ENCODE measurements at places on chromosomes 12 and 14.

DNA sequence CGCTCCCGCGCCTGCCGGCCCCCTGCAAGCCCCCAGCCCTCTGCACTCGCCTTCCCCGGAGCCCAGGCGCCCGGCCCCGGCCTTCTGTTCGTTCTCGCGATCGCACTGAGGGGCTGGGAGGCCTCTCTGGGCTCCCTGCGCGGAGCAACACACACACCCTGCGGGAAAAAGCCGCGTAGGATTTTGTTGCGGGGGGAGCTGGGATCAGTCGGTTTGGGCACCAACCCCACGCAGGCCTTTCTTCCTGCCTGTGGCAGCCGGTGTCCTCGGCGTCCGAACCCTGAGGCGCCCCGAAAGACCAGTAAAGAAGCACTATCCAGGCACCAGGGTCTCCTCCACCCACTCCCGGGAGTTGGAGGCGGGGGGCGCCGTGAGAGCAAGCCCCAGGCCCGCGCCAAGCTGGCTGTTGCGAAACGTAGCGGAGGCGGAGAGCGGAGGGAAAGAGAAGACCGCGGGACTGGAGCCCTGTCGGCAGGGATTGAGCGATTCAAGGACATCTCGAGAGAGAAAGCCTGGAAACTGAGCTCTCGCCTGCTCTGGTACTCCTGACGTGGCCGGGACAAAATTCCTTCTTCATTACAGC, 1.9 kb upstream of the HOXC5 start:
- no peak for DNase-seq

DNA sequence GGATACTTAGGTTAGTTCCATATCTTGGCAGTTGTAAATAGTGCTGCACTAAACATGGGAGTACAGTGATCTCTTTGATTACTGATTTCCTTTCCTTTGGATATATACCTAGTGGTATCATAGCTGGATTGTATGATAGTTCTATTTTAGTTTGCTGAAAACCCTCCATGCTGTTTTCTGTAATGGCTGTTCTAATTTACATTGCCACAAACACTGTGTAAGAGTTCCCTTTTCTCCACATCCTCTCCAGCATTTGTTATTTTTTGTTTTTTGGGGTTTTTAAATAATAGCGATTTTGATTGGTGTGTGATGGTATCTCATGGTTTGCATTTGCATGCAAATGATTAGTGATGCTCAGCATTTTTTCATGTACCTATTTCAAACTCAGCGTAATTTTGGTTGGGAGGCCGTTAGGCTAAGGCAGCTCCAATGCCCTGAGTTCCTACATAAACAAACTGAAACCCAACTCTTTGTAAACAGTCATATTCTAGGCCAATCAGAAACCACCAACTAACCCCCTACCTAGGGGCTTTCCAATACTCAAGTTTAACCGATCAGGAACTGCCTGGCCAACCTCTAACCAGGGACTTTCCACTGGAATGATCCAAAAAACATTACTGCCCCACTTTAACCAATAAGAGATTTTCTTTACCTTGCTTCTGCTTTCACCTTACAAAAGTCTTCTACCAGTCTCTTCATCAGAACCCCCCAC, 171.6 kb downstream of the FBXL14 start:
- no peak for DNase-seq

GRCh38 chr12:132530447-132530846, 40.5 kb downstream of the FBRSL1 start:
- DNase-seq: no peak

DNA sequence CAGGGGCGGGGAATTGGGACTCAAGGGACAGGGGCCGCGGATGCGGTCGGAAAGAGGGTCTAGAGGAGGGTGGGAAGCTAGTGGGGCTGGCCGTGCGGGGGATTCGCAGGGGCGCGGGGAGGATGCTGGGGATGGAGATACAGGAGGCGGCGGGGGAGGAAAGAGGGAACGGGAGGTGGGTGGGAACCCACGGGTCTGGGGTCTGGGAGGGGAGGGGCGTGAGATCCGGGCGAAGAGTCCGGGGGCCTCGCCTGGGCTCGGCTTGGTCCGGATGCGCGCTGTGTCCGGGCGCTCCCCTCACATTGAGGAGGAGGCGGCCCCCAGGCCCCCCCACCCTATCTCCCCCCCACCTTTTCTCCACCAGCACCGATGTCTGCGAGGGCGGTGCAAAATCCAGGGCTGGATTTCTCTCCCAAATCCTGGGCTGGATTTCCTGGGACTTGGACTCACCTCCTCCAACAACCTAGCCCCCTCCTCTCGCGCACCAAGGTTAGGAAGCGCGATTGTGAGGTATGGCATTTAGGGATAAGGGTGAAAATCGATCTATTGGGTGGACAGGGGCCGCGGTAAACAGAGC, at the start of gene AGAP2:
Gene AGAP2, minus strand, starts transcription at position 82 of the 577 bp plus-strand sequence. CDS start 496 bp downstream, outside the sequence.
- no peak for DNase-seq

DNA sequence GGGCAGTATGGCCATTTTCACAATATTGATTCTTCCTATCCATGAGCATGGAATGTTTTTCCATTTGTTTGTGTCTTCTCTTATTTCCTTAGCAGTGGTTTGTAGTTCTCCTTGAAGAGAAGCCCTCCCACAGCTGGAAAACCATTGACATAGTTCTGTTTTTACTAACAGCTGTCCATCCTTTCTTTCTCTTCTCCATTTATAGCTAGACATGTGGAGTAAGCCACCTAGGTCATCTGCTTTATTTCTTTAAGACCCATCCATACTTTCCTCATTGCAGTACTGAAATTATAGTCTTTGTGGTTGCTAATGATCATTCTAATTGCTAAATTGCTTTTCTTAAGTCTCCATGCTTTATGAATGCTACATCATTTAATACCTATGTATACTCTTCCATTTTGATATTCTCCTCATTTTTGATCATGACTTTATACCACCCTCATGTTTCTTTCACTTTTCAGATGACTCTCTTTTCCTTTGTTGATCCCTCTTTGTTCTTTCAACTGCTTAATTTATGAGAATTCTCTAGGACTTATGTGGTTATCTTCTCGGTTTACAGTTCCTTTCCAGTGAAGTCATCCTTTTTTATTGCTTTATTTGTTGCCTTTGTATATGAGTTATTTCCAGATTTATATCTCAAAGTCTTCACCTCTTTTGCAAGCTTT, 114.2 kb downstream of the PCNX1 start:
- DNase-seq: no peak

DNA sequence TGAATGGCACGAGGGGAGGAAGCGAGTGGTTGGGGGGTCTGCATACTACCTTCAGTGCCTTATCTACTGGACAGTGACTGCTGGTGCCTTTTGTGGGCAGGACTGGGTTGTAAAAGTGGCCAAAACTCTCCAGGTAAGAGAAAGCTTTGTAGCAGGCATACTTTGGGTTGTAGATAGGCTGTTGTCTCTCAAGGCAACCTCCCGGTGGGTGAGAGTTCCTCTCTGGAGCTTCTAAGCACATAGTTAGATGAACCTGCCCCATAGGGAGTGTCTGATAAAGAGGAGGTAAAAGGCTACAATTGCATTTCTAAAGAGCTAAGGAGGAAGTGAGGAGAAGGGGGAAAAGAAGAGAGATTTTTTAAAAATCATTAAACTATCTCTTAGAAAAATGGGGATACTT, 4.2 kb upstream of the DAD1 start:
- no peak for DNase-seq

DNA sequence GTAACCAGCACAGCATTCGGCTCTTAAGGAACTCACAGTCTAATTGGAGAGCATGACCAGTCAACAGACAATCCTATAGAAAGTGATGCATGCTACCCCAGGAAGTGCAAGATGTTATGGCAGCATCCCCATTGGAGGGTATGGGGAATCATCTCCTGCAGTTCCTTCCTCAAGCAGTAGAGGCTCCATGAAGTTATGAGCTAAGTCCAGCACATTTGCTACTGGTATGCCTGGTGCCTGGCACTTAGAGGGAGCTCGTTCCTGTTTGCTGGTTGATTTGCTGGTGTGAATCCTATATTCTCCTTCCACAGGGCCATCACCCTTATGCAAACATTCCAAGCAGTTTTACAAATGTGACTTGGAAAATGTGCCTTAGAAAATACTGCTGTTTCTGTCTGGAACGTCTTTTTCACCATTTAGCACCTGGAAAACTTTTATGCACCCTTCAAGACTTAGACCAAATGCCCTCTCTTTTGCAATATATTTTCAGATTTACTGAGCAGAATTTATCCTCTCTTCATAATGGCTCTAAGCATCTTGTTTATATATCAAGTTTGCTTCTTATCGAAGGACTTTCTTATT, 136.1 kb upstream of the WSCD2 start:
- DNase-seq: no peak

DNA sequence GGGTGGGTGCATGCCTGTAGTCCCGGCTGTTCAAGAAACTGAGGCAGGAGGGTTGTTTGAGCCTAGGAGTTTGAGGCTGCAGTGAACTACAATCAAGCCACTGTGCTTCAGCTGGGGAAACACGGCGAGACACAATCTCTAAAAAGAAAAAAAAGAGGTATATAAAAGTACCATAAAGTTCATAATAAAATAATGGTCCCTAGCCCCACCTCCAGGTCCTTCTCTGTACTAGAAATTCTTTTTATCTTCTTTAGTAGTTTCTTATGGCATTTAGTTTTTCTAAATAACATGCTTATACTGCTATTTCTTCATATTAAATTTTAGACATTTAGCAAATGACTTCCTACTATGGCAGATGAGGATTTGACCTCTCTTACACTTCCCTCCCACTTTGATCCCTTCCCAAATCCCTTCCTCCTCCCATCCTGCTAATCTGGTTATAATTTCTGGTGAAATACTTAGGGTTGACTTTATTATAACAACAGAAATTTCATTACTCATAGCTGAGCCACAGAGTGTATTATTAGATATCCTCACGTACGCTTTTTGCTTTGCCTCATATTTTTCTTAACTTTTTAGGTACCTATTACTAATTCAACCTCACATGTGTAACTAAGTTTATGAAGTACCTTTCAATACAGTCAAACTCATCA, 94.7 kb downstream of the SLC41A2 start:
- no peak for DNase-seq

GRCh38 chr12:806200-806791, 53.9 kb downstream of the WNK1 start:
- DNase-seq: no peak

DNA sequence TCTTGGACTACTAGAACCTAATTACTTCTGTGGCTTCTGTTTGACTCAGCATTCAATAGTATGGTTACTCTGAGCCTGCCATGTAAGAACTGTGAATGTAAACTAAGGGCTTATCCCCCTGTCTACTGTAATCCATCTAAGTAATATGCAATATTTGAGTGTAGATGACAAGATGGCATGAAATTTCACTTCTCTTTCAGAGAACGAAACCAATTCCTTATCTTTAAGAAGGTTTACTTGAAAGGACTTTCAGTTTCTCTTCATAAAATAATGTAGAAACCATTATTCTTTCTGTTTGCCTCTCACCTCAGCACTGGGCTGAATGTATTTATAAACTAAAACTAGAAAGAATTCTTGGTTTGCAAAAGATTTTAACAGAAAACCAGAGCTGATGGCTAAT, 60.4 kb upstream of the ARID2 start:
- no peak for DNase-seq

- DNase-seq: no peak
Measured at GRCh38 chr12:116263844-116264243, 13.6 kb downstream of the MED13L start.

DNA sequence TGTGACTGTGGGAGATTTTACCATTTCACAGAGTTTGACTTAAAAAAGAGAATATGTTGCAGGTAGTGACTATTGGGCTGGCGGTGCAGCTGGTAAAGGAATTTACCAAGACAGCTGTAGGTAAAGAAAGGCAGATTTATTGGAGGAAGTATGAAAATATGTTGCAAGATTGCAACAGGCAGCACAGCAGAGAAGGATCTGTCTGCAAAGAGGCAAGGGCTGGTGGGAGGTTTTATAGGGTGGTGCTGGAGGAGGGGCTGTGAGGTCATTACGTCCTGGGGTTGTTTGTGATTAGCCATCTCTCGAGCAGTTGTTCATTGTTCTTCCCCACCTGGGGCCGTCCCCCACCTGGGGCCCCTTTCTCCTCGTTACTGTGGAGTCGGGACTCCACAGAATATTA, 62.1 kb downstream of the ACACB start:
- no peak for DNase-seq

DNA sequence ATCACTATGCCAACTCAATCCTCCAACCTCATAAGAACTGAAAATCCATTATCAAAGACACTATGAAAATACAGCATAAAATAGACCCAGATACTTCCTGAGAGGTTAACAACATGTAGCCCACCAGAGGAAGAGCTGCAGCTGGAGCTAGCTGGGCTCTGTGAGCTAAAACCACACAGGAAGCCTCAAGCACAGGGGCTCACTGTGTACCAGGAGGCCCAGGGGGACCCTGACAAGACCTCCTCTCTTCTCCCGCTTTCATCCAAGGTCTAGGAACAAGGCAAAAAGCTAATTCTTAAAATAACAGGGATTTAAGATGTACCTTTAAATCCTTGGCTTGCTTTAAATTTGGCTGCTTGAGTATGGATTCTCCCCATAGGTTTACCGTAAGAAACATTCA, 53.6 kb downstream of the EIF2S3B start:
- no peak for DNase-seq

DNA sequence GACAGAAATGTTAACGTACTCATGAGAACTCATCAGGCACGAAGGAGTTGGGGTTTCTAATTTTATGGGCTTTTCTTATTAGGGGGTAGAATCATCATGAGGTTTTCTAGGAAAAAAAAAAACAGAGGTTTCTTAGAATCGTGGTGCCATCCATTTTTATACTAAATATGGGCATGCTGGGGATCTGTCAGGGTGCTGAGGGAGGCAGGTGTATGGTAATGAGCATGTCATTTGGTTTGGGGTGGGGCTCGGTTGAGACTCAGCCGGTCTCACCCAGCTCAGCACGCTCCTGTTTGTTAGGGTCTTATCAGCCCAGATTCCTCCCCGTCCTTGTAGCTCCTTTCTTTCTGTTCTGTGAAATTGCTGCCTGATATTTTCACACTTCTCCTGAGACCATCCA, 98.2 kb downstream of the DICER1 start:
- no peak for DNase-seq

DNA sequence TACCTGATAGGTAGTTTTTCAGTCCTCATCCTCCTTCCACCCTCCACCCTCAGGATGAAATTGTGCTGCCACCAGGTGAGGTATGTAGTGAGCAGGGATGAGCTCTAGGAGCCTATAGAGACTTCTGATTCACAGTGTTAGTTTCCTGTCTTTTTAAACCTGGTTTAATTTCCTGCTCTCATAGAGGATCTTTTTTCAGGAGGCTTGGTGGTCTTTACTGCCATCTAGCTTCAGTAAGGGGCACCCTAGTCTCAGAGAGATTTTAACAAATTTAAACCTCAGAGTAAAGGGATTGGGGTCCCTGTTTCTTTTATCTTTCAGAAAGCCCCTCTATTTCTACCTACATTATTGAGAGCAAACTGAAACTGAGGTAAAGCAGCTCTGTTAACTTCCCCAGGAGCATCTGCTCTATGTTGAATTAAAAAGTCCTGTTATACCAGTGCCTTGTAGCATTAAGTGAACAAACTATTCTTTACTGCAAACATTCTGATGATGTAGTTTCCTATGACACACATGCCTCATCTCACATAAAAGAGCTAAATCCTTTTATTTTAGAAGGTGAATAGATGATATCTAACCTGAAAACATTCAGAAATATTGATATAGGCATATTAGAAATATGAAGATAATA, 172.2 kb upstream of the DDHD1 start:
- no peak for DNase-seq

All from NCI-H1436 treated with DMSO at 0.1 percent for 48 hours (cell line).